ENCODE measurements at places on chromosomes 6 and 20.

GRCh38 chr6:36659271-36659670 lies 19.2 kb upstream of the CDKN1A start:
- DNase-seq = no peak
- H3K36me3 ChIP-seq = no peaks in the 10 kb centered on the region
- no peak overlapping the region for H3K4me3 ChIP-seq
- peaks cover 38% of the 10 kb centered on the region for H3K27me3 ChIP-seq
- H3K4me1 ChIP-seq = no peaks in the 10 kb centered on the region

GRCh38 chr6:28188111-28188979 lies 36.7 kb upstream of the ZSCAN9 start:
- no peak overlapping the region for H3K27ac ChIP-seq
- no peaks in the 10 kb centered on the region for H3K36me3 ChIP-seq
- H3K4me1 ChIP-seq = no peaks in the 10 kb centered on the region
- H3K4me3 ChIP-seq = no peak overlapping the region
- DNase-seq = no peak
- H3K27me3 ChIP-seq = peaks cover 10% of the 10 kb centered on the region

DNA sequence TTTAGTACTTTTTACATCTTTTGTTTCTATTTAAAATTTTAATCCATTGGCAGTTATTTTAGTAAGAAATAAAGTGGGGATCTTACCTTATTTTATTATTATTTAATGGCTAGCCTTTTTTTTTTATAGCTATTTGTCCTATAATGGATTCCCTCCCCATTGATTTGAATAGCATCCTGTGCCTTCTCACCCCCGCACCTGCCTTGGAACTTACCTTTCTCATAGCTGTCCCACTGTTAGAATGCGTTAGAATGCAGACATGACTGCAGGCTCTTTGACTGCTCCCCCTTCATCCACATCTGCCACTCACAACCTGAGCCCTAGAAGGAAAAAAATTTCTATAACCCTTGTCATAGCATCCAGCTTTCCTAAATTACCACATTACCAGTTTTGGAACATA lies 9.1 kb downstream of the PKIB start:
- H3K36me3 ChIP-seq = no peaks in the 10 kb centered on the region
- no peak for DNase-seq
- H3K27ac ChIP-seq = no peak overlapping the region
- no peak overlapping the region for H3K4me3 ChIP-seq
- H3K4me1 ChIP-seq = no peaks in the 10 kb centered on the region

DNA sequence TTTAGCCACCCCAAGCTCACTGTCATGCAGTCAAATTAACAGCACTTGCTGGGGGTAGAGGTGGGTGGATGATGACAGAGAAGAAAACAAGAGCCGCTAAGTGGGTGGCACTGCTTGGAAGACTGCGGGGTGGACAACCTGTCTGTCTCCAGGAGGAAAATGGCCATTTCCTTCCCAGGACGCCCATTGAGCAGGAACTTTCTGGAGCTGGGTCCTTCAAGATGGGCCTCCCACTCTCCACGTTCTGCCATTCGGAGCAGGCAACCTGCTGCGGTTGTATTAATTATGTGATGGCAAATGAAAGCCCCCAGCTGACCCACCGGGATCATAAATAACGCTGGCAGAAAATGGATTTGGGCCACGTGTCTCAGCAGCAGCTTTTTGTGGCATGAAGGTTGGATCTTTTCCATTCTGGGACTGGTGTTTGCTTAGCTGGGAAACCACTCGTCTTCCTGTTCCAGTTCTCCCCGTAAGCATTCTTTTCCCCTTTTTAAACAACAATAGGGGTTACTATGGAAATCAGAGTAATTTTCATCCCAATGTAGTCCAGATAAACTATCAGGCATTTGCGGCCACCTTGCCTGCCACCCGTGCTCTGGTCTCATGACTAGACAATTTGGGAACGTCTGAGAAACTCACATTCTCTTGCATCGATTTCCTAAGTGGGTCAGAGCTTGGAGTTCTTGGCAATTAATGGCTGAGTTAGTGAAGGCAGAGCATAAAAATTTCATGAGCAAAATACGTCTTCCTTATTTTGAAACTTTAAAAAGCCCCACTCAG lies 215.5 kb downstream of the ANKRD60 start:
- no peak for DNase-seq
- peaks cover 55% of the 10 kb centered on the region for H3K27me3 ChIP-seq
- peaks cover 3% of the 10 kb centered on the region for H3K4me1 ChIP-seq
- H3K27ac ChIP-seq = no peak overlapping the region
- H3K36me3 ChIP-seq = no peaks in the 10 kb centered on the region
- no peak overlapping the region for H3K4me3 ChIP-seq

GRCh38 chr20:15653396-15654207 lies 919.6 kb downstream of the KIF16B start:
- peaks cover 3% of the 10 kb centered on the region for H3K36me3 ChIP-seq
- DNase-seq = no peak
- no peak overlapping the region for H3K4me3 ChIP-seq
- H3K27me3 ChIP-seq = no peaks in the 10 kb centered on the region
- no peaks in the 10 kb centered on the region for H3K4me1 ChIP-seq

GRCh38 chr20:19381947-19382346 lies 169.5 kb downstream of the SLC24A3 start:
- no peak for DNase-seq
- no peak overlapping the region for H3K4me3 ChIP-seq
- no peaks in the 10 kb centered on the region for H3K27me3 ChIP-seq
- H3K4me1 ChIP-seq = no peaks in the 10 kb centered on the region
- no peaks in the 10 kb centered on the region for H3K36me3 ChIP-seq

DNA sequence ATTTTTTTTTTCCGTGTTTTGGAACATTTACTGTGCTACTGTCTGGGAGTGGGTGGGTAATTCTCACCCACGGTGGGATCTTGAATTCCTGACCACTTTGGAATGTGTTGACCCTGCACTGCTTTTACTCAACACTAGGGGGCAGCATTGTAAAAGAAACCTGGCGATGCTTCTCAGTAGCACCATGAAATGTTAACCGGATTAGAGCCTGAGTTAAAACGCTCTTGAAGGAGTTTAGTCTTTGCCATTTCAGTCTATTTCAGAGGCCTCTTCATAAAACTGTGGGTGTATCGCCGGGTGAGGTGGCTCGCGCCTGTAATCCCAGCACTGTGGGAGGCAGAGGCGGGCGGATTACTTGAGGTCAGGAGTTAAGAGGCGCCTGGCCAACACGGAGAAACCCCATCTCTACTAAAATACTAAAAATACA lies 114.4 kb upstream of the PRND start:
- H3K36me3 ChIP-seq = peaks cover 3% of the 10 kb centered on the region
- peak; percentile 59 for DNase-seq
- no peaks in the 10 kb centered on the region for H3K4me1 ChIP-seq
- no peak overlapping the region for H3K4me3 ChIP-seq
- H3K27me3 ChIP-seq = peaks cover 42% of the 10 kb centered on the region

GRCh38 chr6:162416831-162417537 lies 310.6 kb downstream of the PRKN start:
- H3K27me3 ChIP-seq = no peaks in the 10 kb centered on the region
- H3K36me3 ChIP-seq = no peaks in the 10 kb centered on the region
- DNase-seq = no peak
- no peak overlapping the region for H3K27ac ChIP-seq
- H3K4me1 ChIP-seq = no peaks in the 10 kb centered on the region
- no peak overlapping the region for H3K4me3 ChIP-seq

- peaks cover 46% of the 10 kb centered on the region for H3K27me3 ChIP-seq
- no peaks in the 10 kb centered on the region for H3K4me1 ChIP-seq
- no peak overlapping the region for H3K4me3 ChIP-seq
- H3K27ac ChIP-seq = no peak overlapping the region
Measured at GRCh38 chr20:20375862-20376261, 8.0 kb downstream of the INSM1 start.

GRCh38 chr6:144349690-144350527 lies 64.8 kb downstream of the UTRN start:
- H3K27me3 ChIP-seq = no peaks in the 10 kb centered on the region
- H3K36me3 ChIP-seq = peaks cover 21% of the 10 kb centered on the region
- H3K27ac ChIP-seq = peak overlapping the region; percentile 95
- peak overlapping the region; percentile 96 for H3K4me3 ChIP-seq
- DNase-seq = no peak

- no peaks in the 10 kb centered on the region for H3K36me3 ChIP-seq
- no peak overlapping the region for H3K27ac ChIP-seq
- H3K27me3 ChIP-seq = peaks cover 26% of the 10 kb centered on the region
- H3K4me1 ChIP-seq = no peaks in the 10 kb centered on the region
- no peak for DNase-seq
Measured at GRCh38 chr6:148548749-148549140, 198.1 kb upstream of the UST start.

DNA sequence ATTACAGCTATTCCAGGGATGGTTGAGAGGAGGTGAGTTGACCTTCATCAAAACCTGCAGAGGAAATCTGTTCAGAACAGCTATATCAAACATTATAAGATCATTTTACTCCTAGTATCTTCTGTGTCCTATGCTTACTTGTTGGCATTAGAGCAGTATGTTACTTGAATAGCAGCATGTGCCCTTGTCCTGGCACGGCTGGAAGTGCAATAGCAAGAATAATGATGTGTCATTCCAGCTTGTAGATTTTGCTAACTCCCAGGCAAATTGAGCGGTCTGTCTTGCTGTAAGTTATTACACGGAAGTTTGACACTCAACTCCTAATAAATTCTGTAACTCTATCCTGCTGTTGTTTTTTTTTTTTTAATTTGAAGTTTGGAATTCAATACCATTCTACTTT lies 385.5 kb downstream of the TENT5A start:
- H3K27me3 ChIP-seq = no peaks in the 10 kb centered on the region
- H3K4me1 ChIP-seq = no peaks in the 10 kb centered on the region
- no peak for DNase-seq

DNA sequence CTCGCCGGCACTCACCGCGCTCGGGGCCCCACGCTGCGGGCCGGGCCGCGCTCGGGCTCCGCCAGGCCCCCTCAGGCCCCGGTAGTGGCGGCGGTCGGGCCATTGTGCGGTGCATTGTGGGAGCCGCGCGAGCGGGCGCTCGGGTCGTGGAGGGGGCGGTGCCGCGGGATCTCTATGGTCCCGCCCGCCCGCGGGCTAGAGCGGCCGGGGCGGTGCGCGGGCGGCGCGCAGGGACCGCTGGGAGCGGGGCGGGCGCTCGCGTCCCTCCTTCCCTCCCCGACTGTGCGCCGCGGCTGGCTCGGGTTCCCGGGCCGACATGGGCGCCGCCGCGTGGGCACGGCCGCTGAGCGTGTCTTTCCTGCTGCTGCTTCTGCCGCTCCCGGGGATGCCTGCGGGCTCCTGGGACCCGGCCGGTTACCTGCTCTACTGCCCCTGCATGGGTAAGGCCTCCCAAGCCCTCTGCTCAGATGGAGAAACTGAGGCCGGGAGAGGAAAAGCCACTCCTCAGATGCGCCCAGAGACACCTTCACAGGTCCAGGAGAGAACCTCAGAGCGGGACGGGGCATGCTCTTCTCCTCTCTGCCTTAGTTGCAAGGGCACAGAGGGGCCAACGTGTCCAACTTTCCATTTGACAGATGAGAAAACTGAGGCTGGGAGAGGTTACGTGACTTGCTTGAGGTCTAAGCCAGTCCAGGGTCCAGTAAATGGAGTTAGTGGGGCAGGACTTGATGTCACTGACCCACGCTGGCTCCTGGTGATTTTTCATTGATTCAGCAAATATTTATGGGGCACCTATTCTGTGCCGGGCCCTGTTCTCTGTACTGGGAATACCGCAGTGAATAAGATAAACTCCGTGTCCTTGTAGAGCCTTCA lies at the start of the genes PLAGL2 and POFUT1:
Gene PLAGL2, minus strand, starts transcription at position 118 of the 873 bp plus-strand sequence. CDS start 5,565 bp downstream, outside the sequence.
Gene POFUT1, plus strand, starts transcription at position 255 of the 873 bp plus-strand sequence. Its CDS starts 62 bp downstream, at position 317.
- peak within 1 kb of the TSS; percentile 95 for H3K27ac ChIP-seq
- peak within 1 kb of the TSS; percentile 96 for H3K4me3 ChIP-seq
- H3K27me3 ChIP-seq = no peaks in the 10 kb centered on the region
- H3K4me1 ChIP-seq = peaks cover 71% of the 10 kb centered on the region

DNA sequence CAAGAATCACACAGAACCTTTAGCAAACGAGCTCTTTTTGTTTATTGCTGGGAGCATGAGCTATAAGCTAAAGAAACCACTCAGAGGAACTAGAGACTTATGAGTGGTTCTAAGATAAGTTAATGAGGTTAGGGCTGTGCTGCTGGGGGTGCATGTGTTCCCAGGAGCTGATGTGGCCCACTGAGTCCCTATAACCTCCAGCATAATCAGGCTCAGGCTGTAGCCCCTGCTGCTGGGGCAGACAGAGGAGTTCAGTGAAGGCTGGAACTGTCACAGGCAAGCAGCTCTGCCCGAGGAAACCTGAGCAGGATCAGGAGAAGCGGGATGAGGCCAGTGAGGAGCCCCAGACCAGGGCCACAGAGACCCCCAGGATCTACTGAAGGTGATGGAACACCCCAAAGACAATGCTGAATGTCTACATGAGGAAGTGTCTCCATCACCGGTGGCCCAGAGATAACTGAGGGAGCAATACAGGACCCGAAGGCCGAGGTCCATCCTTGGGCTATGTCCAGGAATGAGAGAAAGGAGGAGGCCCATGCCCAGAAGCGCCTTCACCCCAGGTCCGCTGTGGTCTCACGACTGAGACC lies 17.3 kb downstream of the TUBB2B start:
- DNase-seq = no peak
- H3K27ac ChIP-seq = peak overlapping the region; percentile 75
- peaks cover 17% of the 10 kb centered on the region for H3K4me1 ChIP-seq
- no peak overlapping the region for H3K4me3 ChIP-seq
- H3K36me3 ChIP-seq = peaks cover 3% of the 10 kb centered on the region

DNA sequence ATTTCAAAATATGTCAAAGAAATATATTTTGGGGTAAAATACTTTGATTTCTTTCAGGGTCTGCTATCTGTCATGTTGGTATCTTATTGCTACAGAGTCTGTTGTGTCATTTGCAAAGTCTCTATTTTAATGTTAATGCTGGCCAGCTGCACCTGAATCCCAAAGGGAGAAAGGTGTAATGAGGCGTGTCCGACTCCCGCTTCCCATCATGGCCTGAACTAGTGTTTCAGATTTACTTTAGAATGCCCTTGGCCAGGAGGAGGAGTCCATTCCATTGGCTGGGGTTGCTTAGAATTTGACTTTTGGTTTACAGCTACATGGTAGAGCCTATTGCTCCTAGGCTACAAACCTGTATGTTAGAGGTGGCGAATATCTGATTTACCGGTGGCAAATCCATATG lies 69.3 kb downstream of the FAM50B start:
- H3K27me3 ChIP-seq = peaks cover 15% of the 10 kb centered on the region
- H3K4me3 ChIP-seq = no peak overlapping the region
- no peak overlapping the region for H3K27ac ChIP-seq
- H3K36me3 ChIP-seq = peaks cover 3% of the 10 kb centered on the region

DNA sequence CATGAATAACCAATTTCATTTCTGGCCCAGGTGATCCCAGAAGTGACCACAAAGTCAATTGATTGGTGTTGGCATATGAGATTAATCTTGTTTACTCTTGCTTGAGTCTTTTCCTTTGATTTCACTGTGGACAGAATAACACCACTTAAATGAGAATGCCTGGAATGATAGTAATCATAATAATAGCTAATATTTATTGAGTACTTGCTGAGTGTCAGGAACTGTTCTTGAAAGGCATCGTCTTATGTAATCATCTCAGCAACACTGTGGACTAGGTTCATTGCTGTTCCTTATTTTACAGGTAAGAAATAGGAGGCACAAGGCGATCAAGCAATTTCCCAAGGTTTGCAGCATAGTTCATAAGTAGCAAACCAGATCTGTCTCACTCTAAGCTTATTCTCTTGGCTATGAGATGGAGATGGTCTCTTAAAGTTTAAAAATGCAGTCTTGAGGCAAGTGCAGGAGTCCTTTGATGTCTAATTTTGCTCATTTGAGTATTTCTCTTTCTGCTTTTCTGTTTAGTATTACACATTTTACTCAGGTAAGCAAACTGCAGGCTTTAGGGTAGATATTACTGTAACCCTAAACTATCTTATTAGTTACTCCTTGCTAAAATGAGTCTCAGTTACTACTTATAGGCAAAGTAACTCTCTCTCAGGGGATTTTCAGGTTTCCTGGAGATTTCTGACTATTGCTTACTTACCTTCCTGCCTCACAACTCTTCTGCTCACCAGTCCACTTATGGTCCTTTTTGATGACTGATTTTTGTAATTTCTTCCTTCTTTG lies 6.3 kb downstream of the ADGRG6 start:
- peaks cover 16% of the 10 kb centered on the region for H3K27me3 ChIP-seq
- DNase-seq = no peak
- no peaks in the 10 kb centered on the region for H3K36me3 ChIP-seq
- H3K4me3 ChIP-seq = no peak overlapping the region
- H3K4me1 ChIP-seq = no peaks in the 10 kb centered on the region
- no peak overlapping the region for H3K27ac ChIP-seq

Data from effector memory CD8-positive, alpha-beta T cell (primary cell).